ENCODE measurements at places on chromosomes 5 and 9.

DNA sequence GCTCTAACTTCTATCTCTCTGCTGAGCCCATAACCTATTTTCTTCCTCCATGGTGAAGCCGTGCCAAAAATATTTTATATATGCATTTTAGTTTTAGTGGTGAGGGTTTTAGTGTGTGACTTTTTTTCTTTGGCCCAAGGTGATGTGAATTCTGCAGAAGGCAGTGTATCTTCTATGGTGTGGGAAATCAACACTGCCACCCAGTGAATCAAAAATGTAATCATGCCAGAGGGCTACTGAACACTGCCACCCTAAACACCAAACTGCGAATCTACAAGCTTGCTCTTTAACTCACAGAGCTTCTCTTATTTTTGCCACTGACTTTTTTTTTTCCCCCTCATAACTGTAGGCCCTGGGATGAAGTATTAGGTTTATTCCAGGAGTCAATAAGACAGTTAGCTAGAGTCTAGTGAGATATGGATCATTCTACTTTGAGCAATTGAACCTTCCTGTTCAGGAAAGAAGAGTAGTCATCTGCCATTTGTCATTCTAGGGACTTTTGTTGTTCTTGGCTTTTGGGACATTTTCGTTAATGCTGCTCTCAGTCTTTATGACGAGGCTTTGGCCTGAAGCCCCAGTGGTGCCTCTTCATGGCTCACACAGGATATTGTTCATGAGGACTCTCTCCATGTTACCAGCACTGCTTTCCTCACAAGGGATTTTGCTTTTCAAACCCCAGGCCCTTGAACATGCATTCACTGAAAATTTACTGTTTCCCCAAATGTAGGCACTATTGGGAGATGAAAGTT is 53.1 kb downstream of the C7 start:
- DNase-seq = no peak

DNA sequence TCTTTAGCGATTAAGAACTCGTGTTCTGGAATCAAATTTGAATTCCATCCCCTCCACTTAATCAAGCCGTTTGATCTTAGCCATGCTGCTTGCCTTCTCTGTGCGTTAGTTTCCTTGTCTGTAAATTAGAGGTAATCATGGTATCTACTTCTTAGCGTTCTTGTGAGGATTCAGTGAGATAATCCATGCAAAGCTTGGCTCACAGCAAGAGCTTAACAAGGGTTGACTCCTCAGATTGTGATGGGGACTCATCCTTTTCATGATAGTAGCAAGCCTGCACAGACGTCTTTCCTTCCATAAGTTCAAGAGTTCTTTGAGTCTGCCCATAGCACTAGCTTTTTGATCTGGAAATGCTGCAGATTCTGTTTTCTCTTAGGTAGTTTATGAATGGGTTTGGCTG is 72.8 kb downstream of the TRIO start:
- no peak for DNase-seq

DNA sequence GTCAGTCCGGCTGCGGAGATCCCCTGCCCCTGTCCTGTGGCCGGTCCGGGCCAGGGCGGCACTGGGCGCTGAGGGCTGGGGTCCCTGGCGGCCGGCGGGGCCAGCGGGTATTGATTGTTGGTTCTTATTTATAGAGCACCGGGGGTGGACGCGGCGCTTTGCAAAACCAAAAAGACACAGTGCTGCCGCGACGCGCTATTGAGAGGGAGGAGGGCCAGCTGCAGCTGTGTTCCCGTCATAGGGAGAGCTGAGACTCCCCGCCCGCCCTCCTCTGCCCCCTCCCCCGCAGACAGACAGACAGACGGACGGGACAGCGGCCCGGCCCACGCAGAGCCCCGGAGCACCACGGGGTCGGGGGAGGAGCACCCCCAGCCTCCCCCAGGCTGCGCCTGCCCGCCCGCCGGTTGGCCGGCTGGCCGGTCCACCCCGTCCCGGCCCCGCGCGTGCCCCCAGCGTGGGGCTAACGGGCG is 2.5 kb downstream of the LRRC26 start:
- DNase-seq = no peak

GRCh38 chr5:167442922-167443321 is 848.5 kb upstream of the WWC1 start:
- DNase-seq = no peak

- DNase-seq = no peak
Measured at GRCh38 chr5:148457183-148457620, 73.4 kb downstream of the FBXO38 start.

DNA sequence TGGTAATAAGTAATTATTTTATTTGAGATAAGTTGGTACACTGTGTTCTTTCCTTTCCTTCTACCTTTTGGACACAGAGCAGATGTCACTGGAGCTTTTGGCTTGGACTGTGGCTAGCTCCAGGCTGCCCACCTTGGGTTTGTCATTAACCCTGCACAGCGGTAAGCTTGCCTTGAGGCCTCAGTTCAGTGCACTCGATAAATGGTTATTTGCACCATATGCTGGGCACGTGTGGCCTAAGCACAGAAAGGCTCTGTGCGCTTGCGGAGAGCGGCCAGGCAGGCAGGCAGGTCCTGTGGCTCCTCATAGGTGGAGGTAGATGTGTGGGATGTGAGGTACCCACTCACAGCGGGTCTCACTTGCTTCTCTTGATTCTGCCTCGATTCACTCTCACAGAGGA is 30.0 kb upstream of the TENT4A start:
- no peak for DNase-seq

GRCh38 chr5:9920697-9921096 is 290.5 kb upstream of the TAS2R1 start:
- DNase-seq = no peak

DNA sequence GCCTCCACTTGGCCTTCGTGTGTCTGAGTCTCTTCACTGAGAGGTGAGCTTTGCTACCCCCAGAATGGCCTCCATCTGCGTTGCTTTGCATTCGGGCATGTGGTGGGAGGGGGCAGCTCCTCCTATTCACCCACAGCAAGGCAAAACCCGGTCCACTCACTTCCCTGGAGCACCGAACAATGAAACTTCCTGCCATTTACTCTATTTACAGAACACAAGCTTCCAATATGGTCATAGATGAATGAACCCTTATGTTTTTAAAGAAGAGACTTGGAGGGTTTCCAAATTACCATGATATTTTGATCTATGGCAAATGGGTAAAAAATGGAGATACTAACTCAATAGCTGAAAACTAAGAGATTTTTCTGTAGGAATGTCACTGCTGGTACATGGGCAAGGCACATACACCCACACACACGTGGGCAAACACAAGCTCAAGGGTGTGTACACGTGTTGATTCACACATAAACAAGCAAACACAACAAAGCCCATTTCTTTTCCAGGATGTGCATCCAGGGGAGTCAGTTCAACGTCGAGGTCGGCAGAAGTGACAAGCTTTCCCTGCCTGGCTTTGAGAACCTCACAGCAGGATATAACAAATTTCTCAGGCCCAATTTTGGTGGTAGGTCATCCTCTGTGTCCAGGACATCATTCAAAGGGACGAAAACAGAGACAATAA is 5.2 kb downstream of the GABRP start:
- DNase-seq = no peak

GRCh38 chr5:18653216-18653752 is 1019.0 kb downstream of the TAF11L14 start:
- no peak for DNase-seq

DNA sequence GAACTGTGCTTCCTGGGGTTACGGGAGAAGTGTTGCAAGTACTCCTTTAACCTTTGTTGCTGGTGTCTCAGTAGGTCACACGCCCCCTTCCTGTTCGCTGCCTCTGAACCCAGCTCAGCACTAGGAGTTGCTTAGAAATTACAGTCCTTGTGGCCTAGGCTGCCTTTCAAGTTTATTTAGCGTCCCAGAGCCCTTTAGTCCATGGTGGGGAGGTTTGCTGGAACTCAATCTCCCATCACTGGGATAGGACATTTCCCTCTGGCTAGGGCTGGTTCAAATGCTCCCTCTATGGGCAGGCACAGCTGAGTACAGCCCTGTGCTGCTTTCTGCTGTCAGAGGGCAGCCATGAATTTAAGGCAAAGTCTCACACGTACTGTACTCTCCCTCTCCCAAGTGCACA is 4.7 kb downstream of the IFNA8 start:
- no peak for DNase-seq

- DNase-seq = no peak
Measured at GRCh38 chr5:148011398-148012137, 52.2 kb upstream of the SPINK5 start.

DNA sequence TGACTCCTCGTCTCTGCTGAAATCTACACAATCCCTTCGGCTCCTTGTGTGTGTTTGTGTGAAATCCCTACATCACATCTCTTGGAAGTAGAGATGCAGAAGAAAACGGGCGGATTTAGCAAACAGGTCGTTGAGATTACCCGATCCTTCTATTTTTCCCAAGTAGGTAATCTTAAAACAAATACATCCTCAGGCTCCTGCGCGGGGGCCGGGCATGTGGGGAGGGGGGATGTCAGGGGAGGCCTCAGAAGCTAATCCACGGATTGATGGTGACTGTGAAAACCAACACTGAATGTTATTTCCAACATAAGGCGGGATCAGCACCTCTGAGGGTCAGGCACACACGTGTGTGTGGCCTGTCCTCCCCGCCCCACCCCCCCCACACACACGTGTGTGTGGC is 137.8 kb downstream of the ROR2 start:
- no peak for DNase-seq

- no peak for DNase-seq
Measured at GRCh38 chr9:14064940-14065339, 249.0 kb downstream of the NFIB start.

- DNase-seq = no peak
Measured at GRCh38 chr5:55866485-55866884, 15.3 kb downstream of the IL31RA start.
